ENCODE measurements at places on chromosomes 11 and 22.

DNA sequence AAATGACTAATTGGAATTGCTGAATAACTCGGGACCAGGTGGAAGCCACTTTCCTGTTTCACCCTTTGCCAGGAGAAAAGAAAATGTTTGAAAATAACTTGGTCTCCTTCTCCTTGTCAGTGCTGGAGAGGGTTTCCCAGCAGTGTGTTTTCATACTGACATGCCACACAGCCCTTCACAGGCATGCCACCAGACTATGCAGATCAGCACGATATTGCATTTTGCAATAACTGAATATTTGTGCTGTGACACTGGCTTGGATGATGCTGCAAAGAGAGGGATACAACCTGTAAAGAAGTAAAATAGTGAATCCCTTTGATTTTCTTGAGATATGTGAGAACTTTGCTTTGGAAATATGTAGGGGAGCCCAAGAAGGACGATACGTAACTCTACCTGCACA lies 200.0 kb upstream of the NAV2 start:
- DNase-seq: no peak

DNA sequence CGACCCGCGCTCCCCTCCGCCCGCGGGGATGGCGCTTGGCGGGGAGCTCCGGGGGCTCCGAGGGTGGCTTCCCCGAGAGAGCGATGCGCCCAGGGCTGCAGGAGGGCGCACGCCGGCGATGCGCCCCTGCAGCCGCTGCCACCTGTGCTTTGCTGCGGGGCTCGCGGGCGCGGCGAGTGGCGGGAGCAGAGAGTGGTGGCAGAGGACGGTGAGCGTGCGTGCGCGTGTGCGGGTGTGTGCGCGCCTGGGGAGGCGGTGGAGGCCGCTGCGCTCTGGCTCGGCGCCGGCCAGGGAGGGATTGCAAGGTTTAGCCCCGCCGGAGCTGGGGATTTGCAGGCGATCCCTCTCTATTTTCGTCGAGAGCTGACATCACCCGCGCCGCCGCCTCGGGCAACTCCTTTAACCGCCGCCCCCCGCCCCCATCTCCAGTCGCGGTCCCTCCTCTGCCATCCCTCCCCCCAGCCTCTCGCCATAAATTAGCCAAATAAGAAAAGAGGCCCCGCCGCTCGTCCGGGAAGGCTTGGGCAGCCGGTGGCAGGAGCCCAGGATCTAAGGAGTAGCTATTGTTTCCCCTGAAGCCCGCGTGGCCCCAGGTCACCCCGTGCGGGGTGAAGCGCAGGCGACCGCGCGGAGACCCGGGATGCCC lies at the start of gene SLC1A2:
Gene SLC1A2, minus strand, starts transcription at position 375 of the 646 bp plus-strand sequence. CDS start 592 bp downstream, outside the sequence.
- no peak for DNase-seq

DNA sequence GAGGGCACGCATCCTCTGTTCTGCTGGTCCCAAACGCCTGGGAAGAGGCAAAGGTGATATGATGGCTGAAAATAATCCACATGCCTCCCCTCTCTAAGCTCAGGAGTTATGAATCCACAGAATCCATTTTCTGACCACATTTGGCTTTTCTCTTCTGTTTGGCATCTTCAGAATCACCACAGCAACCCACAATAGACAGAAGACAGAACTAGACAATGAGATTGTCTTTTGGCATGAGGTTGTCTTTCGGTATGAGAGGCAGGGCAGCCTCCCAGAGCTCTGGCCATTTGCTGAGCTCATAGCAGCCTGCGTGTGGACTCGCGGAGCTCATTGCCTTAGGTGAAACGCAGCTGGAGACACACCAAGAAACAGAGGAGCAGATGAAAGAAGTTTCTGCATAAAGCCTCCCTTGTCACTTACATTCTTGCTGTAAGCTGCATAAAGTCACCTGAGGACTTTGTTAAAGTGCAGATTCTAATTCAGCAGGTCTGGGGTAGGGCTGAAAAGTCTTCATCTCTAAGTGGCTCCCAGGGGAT lies 868.0 kb downstream of the NTM start:
- no peak for DNase-seq

GRCh38 chr11:21511835-21512440 lies 680.9 kb upstream of the ANO5 start:
- no peak for DNase-seq

GRCh38 chr11:32137263-32137662 lies 46.4 kb downstream of the RCN1 start:
- DNase-seq: no peak

DNA sequence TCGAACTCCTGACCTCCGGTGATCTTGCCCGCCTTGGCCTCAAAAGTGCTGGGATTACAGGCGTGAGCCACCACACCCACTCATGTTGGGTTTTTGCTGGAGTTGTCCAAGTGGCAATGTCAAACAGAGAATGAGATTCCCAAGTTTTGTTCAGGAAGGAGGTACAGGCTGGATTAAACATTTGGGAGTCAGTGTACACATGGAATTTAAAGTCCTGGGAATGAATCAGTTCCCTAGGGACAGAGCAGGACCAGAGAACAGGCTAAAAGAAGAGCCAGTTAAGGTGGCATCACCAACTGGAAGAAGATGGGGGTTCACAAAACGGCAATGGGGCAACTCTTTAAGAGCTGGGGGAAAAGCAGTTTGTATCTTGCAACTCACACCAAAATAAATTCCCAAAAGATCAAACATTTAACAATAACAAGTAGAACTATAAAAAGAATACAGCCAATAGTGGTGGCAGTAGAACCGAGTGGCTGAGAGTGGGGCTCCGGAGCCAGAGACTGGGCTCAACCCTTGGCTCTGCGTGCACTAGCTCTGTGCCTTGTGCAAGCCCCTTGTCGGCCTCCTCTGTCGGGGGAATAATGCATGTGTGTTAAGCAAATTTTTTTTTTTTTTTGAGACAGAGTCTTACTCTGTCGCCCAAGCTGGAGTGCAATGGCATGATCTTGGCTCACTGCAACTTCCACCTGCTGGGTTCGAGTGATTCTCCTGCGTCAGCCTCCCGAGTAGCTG lies 33.8 kb upstream of the CTSD start:
- no peak for DNase-seq

DNA sequence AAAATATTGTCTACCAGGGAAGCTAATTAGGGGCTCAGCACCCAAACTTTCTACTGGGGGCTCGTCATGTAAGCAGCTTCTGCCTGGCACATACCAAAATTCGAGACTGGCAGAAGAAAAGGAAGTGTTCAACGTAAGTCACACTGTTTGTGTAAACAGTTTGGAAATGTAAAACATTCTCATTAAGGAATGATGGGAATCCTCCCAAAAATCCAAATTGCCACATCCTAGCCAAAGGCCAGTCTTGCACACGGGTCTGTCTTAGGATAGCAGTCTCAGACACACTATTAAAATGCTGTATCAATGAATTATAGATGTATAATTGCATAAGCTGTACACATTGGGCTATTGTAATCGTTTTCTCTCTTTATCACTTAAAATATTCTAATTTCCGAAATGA lies 28.9 kb downstream of the CUL5 start:
- no peak for DNase-seq

DNA sequence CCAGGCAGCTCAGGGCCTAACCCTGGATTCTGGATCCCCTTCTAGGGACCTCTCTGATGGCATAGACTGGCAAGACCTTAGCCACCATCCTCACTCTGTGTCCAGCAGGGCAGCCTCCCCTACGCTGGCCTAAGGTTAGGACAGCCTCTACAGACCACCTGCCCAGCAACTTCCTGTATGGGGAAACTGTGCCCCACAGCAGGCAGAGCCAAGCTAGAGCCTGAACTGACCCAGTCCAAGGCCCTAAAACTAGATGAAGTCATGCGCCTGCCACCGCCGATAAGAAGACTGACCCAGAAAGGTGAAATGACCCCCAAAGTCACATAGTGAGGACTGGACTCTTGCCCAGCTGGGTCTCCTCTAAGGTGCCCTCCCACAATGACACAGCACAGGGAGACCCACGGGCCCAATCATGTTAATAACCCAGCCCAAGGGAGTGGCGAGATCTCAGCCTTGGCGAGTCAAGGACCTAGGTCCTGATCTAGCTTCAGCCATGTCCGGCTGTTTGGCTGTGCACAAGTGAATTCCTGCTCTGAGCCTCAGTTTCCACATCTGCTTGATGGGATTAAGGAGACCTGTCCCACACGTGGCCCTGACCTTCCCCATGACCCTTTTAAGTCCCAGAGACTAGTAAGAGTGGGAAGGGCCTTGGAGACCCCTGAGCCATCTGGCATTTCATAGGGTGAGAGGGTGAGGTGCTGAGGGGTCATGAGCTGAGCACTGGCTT lies 17.6 kb downstream of the STARD10 start:
- no peak for DNase-seq

- no peak for DNase-seq
These were observed 280.4 kb upstream of the CNTN5 start for GRCh38 chr11:98740321-98740720.

DNA sequence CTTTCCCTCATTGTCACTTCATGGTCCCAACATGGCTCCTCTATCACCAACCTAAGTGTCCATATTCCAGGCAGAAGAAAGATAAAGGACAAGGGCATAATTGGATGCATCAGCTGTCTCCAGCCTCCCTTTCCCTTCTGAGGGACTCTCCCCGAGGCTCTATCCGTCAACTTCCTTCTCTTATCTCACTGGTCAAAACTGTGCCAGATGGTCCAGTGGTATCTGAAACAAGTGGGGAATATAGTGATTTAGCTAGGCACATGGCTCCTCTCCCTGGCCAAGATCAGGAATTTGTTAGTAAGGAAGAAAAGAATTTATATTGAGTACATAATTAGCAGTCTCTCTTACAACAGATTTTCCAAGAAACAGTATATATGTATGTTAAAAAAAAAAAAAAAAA lies 12.6 kb upstream of the SPON1 start:
- no peak for DNase-seq

DNA sequence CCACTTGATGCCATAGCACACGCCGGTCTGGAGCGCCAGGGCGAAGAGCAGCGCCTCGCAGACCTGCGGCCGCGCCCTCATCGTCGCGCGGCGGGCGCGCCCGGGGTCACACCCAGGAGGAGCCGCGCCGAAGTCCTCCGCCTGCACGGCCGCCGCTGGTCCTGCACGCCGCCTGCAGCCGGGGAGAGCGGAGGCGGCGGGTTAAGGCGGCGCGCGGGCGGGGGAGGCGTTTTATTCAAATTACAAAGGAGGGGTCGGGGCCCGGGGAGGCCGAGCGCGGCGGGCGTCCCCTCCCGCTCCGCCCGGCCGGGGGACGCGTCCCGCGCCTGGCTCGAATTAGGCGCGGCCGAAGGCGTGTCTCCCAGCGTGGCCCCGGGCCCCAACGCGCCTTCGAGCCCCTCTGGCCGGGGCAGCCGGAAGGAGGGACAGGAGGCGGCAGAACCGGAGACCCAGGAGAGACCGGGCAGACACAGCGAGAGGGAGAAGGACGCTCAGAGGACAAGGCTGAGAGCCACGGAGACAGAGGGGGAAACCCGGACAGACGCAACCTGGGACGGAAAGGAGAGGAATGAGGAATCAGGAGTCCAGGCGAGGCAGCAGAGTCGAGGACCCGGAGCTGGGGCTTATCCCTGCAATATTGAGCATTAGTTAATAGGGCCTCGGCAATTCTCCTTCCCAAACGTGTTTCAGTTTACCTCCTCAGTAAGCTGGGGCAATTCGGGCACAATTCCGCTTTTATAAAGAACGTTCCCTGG lies at the start of gene WNT11:
Gene WNT11, minus strand, starts transcription at position 176 of the 755 bp plus-strand sequence. Its CDS starts 95 bp downstream, at position 81.
- DNase-seq: no peak

- DNase-seq: no peak
These were observed 39.4 kb downstream of the MICAL2 start for GRCh38 chr11:12149672-12150225.

- no peak for DNase-seq
These were observed 58.7 kb downstream of the ZNF280B start for GRCh38 chr22:22449819-22450218.

- no peak for DNase-seq
These were observed 4.3 kb upstream of the RRM1 start for GRCh38 chr11:4090258-4090657.

DNA sequence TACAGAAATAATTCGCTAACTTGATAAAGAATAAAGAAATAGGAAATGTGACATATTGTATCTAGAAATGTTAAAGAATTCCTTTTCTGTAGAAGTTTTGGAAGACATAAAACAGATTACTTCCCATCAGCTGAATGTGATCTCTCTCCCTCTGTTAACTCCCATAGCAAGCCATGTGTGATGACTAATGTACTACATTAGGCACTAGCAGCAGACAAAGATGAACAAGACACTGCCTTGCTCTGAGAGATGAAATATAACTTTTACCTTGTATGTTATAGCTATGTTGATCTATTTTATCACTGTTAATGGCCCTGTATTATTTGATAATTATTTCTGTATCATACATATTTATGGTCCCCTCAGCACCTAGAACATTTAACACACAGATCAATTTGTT lies 817.2 kb downstream of the LRRC4C start:
- DNase-seq: no peak

GRCh38 chr11:108289699-108290098 lies 66.8 kb downstream of the ATM start:
- DNase-seq: no peak

- no peak for DNase-seq
These were observed 12.4 kb downstream of the SLC25A17 start for GRCh38 chr22:40806711-40807110.

GRCh38 chr11:125982348-125982730 lies 36.5 kb downstream of the VSIG10L2 start:
- no peak for DNase-seq

DNA sequence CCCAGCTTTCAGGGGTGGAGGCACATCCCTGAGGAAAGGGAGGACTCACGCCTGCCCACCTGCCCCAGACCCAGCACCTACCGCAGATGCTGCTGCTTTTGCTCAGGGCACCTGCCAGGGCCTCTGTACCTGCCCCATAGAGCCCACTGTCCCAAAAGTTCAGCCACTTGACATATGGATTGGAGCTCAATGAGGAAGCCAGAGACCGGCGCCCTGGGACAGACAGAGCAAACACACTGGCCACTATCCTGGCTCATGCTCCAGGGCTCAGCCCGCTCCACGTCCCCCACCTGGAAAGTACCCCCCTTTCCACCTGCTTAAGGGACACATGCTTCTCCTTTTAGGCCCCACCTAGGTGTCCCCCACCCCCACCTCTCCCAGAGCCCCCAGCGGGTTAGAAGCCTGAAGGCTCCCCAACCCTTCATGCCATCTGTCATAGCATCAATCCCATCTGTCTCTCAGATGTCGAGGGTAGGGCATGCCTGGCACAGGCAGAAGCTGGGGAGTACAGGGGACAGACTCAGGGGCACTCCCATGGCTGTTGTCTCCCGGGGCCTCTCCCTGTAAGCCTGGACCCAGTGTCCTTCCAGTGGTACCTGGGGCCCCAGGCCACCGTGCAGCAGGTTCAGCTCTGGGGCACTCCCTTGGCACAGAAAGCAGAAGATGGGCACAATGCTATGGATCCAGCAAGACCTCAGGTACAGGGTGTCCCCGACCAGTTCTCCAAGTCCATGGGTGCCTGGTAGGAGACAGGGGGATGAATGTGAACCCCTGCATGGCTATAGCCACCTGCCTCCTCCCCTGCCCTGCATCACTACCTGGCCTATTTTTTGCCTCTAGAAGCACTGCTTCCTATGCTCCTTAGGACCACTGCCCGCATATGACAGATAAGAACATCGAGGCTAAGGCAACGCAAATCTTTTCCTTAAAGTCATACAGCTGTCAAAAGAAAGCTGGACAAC lies 2.2 kb upstream of the P2RX6 start:
- DNase-seq: no peak
